Muscle of back (tissue), 13 donors: ENCODE measurements at places on chromosomes 7 and 10.

DNA sequence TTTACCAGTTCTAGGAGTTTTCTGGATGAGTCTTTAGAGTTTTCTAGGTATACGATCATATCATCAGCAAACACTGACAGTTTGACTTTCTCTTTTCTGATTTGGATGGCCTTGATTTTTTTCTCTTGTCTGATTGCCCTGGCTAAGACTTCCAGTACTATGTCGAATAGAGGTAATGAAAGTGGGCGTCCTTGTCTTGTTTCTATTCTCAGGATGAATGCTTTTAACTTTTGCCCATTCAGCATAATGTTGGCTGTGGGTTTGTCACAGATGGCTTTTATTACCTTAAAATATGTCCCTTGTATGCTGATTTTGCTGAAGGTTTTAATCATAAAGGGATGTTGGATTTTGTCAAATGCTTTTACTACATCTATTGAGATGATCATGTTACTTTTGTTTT is 223.2 kb upstream of the COBL start:
- no peak for DNase-seq

DNA sequence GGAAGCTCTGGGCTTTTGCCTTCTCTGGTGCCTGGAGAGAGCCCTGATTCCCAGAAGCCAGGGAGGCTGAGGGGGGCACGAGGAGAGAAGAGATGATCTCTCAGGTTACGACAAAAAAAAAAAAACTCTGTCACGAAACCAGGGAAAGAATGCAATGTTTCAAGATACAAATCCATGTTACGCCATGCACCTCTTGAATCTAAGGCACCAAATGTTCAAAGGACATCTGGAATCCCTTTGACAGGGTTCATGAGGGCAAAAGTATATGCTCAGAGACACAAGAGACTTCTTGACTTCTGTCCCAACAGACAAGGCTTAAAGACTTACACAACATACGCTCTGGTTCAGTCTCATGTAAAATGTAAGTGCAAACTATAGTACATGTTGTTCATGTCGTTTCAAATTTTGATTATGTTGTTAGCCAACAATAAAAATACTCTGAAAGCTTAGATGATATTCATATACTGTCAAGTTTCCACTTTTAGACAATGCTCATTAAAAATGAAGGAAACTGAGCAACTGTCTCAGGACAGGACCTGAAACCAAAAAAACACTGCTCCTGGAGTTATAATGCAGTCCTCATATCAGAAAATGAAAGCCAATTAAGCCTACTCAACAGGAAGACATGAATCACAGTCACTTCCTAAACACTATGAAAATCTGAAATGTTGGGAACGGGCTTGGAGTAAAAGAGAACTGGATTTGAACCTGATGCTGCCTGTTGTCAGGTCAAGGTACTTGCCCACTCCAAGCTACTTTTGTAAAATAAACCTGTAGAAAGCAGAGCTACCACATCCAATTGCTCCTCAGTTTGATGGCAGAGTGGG is 72.3 kb downstream of the CHCHD3 start:
- no peak for DNase-seq

- DNase-seq, result no peak
Measured at GRCh38 chr7:30501264-30501663, 3.4 kb downstream of the GGCT start.

GRCh38 chr7:108094933-108095710 is 35.0 kb downstream of the LAMB4 start:
- peak; percentile 78 for DNase-seq

GRCh38 chr7:15602236-15602635 is 40.4 kb upstream of the AGMO start:
- DNase-seq, result no peak
